ENCODE measurements at places on chromosomes 12 and 14.

DNA sequence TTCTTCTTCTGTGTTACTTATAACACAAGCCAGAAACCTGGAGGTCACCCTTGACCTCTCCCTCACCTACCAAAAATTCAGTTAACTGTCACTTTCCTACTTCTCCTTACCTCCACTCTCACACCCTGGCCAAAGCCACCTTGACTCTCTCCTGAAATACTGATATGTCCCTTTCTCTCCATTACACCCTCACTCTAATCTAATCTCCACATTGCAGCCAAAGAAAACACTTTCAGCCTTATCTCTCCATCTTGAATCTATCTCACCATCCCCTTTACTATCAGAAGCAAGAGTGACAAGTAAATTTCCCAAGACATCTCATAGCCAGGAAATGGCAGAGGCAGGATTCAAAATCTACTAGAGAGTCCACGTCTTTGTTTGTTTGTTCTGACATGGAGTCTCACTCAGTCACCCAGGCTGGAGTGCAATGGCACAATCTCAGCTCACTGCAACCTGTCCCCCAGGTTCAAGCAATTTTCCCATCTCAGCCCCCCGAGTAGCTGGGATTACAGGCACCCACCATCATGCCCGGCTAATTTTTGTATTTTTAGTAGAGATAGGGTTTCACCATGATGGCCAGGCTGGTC is 28.0 kb upstream of the USP15 start:
- DNase-seq, result no peak

DNA sequence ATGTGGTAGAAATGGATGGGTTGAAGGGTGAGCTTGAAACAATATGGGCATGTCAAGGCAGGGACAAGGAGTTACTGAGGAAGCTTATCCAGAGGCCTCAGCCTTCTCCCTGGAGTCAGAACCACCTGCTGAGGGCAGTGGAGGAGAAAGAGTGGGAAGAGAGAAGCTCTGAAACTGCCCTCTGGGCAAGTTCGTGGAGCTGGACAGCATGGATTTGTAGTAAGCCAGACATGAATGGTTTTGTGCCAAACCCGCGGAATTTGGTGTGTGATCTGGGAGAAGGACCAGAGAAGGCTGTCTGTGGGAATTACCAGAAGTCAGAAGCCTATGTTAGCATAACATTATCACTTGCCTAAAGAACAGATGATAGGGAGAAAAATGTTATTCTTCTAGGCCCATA is 164.8 kb downstream of the SLC41A2 start:
- no peak for DNase-seq

DNA sequence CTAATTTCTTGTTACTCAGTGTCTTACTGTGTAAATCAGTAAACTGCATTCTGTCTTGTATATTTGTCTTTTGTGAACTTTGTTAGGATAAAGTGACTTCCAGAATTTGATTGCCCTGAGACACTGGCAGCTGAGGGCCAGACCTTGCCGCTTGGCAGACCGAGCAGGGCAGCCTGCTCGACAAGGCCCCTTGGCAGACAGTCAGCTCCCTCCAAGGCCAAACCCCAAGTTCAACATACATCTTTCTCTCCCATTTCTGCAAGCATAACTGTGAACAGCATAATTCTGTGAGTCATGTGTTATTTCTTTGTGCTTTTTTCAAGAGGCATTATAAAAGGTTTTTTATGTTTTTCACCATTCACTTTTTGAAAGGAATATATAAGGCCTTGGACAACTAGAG is 39.2 kb upstream of the BMAL2 start:
- no peak for DNase-seq

DNA sequence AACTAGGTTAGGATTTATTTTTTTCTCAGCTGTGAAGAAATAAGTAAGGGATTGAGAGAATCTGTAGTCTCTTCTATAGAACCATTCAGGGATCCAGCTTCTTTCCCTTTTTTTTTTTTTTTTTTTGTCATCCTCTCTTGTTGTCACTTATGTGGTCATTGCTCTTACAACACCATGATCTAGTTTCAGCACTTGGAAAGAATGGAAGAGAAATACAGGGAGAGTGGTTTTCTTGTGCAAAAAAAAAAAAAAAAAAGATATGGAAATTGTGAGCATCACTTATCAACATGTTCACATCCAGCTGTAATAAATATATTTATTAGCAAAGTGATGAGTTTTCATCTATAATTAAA is 599.3 kb downstream of the SLC6A15 start:
- DNase-seq, result no peak

DNA sequence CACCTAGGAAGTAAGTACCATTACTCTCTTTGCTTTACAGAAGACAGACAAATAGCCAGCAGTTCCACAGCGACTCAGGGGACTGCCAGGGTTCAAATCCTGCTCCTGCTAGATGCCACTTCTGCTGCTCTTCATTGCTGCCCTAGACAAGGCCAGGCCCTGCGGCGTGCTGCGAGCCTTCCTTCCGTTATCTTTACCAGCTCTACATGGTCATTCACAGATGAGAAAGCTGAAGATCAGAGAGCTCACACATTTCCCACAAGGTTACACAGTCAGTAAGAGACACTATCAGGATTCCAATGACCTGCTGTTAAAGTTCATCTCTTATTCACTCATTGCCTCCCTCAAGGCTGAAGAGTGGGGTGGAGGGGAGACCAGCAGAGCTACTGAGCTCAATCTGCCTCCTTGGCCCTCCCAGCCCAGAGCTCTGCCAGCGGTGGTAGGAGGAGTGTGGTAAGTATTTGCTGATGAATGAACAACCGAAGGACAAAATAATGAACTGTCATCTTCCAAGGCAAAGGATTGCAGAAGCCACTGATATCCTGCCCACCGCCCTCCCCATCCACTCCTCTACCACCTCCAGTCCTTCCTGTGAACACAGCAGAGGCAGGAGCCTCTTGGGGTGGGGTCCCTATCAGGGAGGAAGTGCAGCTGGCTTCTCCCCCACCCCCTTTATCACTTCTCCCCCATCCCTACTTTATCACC is 14.6 kb upstream of the HDAC7 start:
- no peak for DNase-seq

DNA sequence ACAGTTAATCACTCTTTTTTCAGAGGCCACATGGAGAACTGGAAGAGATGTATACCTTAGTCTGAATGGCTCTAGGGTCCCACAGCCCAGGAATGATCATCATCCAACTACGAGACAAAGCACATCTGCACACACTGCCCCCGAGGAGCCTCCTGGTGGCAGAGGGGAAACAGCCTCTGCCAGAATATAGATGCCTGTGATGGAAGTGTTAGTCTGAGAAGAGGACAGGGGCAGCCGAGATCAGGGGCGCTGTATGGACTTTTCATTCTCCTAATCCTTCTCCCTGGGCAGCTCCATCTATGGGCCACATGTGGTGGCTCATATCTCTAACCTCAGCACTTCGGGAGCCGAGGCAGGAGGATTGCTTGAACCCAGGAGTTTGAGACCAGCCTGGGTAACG is 82.8 kb upstream of the CAPRIN2 start:
- DNase-seq, result no peak

DNA sequence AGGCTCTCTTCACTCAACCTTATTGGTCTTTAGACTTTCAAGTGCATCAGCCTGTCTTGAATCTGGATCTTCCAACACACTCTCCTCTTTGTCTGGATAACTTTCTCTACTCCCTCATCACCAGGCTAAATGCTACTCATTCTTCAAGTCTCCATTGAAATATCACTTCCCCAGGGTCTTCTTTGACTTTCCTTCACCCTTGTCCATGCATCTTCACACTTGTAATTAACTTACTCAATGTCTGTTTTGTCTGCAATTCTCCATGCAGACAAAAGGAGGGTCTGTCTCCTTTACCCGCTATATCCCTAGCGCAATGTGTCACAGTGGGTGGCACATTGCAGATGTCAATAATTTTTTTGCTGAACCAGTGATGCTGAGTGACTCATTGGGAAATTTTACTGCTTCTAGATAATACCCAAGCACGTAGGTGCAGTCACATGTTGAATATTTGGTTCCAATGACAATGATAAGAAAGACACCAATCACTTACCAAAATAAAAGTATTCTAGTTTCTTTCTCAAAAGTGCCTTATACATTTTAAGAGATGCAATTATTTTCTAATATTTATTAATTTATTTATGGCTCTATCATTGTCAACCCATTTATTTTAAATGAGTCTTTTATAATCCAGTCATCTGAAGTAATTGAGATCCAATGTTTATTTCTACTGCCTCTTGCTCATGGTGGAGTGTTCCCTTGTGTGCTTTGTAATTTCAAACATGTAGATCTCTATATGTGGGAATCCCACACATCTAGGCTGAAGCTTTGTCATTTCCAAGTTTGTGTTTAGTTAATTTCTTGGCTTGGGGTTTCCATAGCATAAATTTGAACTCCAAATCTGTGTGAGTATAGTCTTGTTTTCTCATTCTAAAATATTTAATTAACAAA is 21.7 kb upstream of the RFC5 start:
- peak; percentile 22 for DNase-seq

DNA sequence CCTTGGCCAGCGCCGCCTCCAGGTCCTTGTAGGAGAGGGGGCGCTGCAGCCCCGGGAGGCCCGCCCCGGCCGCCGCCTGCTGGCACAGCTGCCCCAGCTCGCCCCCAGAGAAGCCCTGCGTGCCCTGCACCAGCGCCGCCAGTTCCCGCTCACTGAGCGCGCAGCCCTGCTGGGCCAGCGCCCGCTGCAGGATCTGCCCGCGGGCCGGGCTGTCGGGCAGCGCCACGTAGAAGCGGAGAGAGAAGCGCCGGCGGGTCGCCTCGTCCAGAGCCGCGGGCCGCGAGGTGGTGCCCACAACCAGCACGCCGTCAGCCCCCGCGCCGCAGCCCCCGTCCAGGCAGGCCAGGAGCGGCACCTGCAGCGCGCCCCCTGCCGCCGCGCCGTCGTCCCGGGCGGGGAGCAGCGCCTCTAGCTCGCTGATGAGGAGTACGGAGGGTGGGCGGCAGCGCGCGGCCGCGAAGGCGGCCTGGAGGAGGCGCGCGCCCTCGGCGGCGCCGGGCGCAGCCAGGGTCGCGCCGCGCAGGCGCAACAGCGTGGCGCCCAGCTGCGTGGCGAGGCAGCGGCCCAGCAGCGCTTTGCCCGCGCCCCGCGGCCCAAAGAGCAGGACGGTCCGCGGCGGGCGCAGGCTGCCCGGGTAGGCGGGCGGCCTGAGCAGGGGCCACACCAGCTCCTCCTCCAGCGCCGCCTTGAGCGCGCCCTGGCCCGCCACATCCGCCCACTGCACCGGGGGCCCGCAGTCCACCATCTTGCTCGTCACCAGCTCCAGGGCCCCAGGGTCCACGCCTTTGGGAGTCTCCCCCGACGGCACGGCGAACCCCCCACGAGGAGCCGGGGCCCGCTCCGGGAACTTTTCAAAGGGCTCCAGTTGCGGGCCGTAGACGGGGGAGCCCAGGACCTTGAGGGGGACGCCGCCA is 27.7 kb downstream of the FIGNL2 start:
- peak; percentile 84 for DNase-seq

DNA sequence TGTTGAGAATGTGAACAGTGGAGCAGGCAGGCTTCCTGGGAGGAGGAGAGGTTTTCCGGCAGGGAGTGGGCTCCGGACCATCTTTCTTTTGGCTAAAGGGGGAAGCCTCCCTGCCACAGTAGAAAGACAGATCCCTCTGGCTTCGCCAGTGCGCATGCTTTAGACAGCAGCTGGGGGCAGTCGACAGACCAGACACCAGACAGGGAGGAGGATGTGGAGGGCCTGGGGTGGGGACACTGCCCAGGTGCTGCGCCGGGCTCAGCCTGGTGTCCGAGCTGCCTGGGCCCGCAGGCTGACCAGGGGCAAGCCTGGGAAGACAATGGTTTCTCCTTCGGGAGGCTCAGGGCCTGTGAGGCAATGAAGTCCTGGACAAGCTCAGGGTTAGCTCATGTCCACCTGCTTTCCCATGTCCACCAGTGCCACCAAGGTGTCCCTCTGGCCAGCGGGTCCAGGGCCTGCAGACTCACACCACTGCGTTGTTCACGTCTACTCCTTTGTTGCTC is 67.3 kb downstream of the PRIMA1 start:
- no peak for DNase-seq

DNA sequence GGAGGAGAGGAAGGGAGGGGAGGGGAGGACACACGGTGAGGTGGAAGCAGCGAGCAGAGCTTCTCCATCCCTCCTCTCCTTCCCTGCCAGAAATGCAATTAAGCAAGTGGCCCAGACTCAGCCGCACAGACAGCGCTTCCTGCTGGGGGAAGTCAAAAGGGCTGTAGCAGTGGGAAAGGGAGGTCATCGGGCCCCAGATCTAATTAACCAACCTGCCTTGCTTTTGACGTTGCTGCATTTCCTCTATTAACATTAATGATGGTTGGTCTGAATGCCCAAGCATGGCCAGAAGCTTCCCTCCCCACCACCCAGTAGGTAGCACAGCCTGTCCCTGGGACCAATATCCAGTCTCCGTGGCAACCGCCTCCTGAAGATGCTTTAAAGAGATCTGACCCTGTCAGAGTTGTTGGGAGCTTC is 4.6 kb upstream of the NGB start:
- no peak for DNase-seq

- DNase-seq, result no peak
These were observed 64.8 kb upstream of the CMKLR1 start for GRCh38 chr12:108403952-108404351.

- DNase-seq, result no peak
These were observed 17.5 kb downstream of the XRCC3 start for GRCh38 chr14:103697603-103698379.

GRCh38 chr12:48105867-48106680 is at the start of gene SENP1:
SENP1 (minus strand) TSS chr12:48106079; CDS start chr12:48101472, 4,607 bp downstream.
- DNase-seq, result peak; percentile 93

GRCh38 chr14:96095581-96096476 is 56.7 kb downstream of the C14orf132 start:
- no peak for DNase-seq

DNA sequence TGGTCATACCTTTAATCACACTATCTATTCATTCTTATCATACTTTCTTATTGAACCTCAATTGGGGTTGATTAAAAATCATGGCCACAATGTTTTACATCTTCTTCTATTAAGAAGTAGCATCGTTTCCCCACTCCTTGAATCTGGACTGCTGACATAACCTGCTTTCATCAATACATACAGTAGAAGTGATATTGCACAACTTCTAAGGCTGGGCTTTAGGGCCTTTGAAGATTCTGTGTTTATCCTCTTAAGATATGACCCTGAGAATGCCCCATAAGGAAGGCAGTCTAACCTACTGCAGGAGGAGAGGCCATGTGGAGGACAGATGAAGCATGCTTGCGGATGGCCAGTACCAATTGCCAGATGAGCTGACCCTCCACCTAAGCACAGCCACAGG is 1142.8 kb upstream of the SEL1L start:
- DNase-seq, result no peak

- DNase-seq, result no peak
These were observed 41.3 kb downstream of the NTF3 start for GRCh38 chr12:5473076-5473782.

- DNase-seq, result no peak
These were observed 3.2 kb upstream of the EGLN3 start for GRCh38 chr14:33954016-33954598.

DNA sequence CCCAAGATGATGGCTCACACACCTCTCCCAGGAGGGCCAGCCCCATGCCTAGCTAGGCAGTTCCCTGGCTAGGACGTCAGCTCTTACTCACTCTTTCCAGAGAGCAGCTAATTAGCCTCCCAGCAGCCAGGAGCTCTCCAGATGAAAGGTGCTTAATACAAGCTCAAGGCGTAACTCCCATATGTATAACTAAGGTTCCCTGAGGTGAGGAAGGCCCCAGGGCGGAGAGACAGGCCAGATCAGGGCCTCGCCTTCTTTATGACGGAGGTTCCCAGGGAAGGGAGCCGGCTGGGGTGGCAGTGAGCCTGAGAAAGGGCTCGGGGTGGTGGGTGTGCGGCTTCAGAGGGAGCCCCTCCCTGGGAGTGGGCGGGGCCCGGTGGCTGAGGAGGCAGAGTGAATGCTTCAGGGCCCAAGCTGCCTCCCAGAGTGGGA is 26.4 kb upstream of the ZFP36L1 start:
- no peak for DNase-seq

Measured in suppressor macrophage treated with lipopolysaccharide for 1 hour (primary cell).